ENCODE measurements at places on chromosomes 13 and 19.

DNA sequence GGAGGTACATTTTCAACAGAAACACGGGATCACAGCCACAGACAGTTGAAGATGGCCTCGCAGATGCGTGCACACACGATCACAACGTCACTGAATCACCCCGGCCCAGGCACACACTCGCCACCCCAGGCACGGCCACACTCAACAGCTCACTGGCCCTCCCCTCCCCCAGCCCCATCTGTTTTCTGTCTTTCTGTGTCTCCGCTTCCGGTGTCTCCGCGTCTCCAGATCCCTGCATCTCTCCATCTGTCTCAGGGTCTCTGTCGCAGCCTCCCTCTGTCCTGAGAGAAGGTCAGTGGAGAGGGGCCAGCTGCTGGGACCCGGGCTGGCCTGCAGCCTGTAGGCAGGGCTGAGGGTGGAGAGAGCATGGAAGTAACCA, 3.8 kb upstream of the ATP1A3 start:
- DNase-seq: no peak

- DNase-seq: no peak
These were observed 814 bp downstream of the ZNF480 start for GRCh38 chr19:52297601-52298364.

DNA sequence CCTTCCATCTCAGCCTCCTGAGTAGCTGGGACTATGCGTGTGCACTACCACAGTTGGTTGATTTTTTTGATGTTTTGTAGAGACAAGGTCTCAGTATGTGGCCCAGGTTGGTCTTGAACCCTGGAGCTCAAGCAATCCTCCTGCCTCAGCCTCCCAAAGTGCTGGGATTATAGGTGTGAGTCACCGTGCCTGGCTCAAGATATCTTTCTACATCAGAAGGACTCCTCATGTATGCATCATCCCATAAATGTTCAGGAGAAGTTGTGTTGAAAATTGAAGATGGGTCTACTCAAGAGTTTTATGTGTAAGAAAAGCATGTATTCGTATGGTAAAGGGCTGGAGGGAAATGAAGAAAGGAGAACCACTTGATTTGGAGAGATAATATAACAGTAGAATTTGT, 71.8 kb upstream of the STK24 start:
- no peak for DNase-seq

DNA sequence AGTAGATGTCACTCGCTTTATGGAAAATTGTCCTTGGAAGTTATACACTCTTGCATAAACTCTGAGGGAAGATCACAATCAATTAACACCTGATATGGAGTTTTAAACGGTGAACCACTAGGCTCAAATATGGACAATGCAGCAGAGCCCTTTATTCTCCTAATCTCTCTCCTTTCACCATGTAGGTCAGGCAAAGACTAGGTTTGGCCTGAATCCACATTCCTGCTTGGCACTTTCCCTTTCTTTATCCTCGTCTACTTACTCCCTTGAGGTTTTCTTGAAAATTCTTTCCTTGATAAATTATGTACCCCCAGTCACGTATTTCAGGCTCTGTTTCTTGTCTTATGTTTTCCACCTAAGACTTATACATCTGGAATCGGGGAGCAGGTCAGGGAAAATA, 751.7 kb downstream of the DACH1 start:
- DNase-seq: no peak

All from SW480 (cell line).